Ecto neural progenitor cell (in vitro differentiated cells): ENCODE measurements at places on chromosomes 11 and 22.

GRCh38 chr22:44247923-44248892, 64.5 kb downstream of the SHISAL1 start:
- DNase-seq: no peak

DNA sequence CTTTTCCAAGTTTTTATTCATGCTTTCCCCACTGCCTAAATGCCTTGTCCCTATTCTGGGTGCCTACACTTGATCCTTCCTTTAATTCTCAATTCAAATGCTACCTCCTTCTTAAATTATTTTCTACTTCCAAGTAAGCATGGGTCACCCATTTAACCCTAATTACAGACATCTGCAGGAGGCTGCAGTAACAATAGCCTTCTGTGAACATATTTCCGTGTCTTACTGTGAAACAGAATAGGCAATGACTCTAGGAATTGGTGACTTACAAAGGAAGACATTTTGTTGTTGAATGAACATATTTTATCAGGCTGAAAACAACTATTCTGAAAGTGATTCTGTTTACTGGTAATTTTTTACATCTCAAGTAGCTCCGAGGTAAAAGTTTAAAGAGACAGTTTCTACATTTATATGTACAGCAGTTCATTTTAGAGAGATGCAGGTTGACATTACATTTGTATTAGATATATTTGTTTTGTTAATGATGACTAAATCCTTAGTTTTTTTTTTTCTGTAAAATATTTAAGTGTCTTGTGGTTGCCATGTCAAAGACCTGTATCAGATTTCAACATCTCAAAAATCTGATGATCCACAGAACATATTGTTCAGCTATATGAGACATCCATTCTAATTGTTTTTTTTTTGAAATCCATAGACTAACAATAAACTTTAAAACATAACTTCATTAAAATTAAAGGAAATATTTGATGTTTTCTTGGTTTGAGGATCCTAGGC, 316.8 kb downstream of the CASP12 start:
- DNase-seq: no peak

DNA sequence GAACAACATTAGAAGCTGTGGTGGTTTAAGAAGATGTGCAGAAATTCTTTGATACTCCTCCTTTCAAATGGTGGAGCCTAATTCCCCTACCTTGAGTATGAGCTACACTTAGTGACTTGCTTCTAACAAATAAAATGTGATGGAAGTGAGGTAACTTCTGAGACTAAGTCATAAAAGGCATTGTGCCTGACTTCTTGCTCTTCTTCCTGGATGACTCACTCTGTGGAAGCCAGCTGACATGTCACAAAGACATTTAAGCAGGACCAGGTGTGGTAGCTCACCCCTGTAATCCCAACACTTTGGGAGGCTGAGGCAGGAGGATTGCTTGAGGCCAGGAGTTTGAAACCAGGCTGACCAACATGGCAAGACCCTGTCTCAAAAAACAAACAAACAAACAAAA, 3.9 kb upstream of the PLA2G3 start:
- DNase-seq: no peak

DNA sequence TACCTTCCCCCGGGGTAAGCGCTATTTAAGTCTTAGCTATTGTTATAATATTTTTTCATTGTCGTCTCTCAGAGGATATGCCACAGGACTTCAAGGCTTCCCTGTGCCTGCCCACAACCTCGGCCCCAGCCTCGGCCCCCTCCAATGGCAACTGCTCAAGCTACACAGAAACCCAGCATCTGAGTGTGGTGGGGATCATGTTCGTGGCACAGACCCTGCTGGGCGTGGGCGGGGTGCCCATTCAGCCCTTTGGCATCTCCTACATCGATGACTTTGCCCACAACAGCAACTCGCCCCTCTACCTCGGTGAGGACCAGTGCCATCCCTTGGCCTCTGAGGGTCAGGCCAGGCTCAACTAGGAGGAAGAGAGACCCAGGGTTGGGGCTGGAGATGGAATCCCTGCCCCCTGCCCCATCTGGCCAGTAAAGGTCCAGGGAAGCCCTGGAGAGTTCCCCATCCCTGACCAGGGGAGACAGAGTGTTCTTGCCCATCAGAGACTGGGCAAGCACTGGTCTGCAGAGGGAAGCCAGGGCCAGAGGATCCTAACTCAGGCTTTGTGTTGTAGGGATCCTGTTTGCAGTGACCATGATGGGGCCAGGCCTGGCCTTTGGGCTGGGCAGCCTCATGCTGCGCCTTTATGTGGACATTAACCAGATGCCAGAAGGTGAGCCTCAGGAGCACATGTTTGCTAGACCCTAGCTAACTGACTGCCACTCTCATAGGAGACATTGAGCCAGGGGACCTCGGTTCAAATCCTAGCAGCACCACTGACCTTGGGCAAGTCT, 18.4 kb downstream of the SLCO2B1 start:
- no peak for DNase-seq

GRCh38 chr11:86500500-86501140, 125.9 kb downstream of the CCDC81 start:
- no peak for DNase-seq

DNA sequence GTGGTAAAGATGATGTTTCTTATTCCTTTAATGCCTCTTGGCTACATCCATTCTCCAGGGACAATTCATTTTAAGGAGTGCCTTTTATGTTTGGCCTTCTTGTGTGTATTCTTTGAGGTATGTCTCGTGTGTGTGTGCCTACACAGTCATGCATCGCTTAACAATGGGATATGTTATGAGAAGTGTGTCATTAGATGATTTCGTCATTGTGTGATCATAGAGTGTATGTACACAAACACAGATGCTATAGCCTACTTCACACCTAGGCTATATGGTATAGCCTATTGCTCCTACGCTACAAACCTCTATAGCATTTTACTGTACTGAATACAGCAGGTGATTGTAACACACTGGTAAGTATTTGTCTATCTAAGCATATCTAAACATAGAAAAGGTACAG, 23.0 kb downstream of the ZNF202 start:
- DNase-seq: no peak

DNA sequence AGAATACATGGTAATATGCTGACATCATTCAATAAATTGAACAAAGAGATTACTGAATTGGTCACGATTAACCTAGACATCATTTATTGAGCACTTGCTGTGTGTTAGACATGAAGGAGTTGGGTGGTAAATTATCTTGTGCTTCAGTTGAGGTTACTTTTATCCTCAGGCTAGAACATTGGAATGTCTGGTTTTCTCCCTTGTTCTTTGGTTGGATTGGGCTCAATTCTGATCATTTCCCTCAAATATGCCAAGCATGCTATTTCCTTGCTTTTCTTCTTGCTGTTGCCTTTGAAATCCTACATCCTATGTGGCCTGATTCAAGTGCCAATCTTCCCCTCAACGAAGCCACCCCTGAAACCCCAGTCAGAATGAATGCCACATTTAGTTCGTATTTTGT, 65.8 kb downstream of the DEUP1 start:
- DNase-seq: no peak

DNA sequence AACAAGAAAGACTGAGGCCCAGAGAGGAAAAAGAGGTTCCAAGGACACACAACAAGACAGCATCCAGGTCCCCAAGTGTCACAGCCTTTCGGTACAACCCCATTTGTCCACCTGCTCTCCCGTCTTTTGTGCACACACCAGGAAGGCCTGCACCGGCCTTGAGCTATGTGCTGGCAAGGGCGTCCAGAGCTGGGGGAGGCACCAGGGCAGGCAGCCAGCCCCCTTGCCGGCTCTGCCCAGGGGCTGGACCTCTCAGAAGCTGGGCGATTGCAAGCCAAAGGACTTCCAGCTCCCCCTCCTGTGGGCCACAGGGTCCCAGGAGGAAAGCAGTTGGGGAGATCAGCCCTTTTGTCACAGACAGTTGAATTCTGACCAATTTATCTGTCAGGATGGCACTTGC, 210.5 kb downstream of the MN1 start:
- DNase-seq: no peak

DNA sequence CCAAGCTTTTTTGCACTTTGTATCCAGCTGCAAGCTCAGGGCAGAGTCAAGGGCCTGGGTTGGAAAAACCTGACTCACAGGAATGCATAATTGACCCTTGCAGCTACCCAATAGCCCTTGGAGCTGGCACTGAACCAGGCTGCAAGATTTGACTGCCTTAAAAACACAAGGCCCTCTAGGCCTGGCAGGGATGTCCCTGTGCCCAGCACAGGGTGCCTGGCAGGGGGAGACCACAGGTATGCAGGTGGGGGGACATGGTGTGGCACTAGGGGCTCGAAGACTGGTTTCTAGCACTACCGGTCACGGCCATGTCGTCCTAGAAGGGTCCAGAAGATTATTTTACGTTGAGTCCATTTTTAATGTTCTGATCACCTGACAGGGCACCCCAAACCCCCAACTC, 30.2 kb downstream of the SBF1 start:
- no peak for DNase-seq

DNA sequence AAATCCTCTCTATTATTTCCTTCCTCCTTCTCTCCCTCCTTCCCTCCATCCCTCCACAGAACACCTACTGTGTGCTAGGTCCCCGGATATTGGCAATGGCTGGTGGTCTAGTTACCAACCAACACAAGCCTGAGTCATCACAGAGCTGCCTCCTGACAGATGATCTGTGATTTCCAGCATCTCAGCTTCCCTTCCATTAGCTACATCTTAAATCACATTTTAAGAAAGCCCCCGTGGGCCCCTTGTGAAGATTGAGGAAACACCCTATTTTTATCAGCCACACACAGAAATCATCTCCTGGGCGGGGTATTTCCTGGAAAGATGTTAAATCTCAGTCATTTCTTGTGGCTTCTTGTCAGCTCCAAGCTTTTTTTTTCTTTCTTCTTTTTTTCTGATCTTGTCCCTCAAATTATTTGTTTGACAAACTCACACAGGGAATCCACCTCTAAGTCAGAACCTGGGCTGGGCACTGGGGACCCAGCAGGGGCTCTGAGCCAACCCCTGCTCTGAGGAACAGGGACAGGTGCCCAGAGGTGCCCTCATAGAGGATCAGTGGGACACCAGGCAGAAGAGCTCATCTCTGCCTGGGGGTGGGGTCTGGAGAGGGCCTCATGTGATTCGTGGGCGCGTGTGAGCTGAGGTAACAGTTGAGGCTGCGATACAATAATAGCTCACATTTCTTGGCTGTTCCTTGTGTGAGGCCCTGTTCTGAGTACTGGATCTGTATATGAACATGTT, 42.4 kb downstream of the CACNA1I start:
- no peak for DNase-seq

DNA sequence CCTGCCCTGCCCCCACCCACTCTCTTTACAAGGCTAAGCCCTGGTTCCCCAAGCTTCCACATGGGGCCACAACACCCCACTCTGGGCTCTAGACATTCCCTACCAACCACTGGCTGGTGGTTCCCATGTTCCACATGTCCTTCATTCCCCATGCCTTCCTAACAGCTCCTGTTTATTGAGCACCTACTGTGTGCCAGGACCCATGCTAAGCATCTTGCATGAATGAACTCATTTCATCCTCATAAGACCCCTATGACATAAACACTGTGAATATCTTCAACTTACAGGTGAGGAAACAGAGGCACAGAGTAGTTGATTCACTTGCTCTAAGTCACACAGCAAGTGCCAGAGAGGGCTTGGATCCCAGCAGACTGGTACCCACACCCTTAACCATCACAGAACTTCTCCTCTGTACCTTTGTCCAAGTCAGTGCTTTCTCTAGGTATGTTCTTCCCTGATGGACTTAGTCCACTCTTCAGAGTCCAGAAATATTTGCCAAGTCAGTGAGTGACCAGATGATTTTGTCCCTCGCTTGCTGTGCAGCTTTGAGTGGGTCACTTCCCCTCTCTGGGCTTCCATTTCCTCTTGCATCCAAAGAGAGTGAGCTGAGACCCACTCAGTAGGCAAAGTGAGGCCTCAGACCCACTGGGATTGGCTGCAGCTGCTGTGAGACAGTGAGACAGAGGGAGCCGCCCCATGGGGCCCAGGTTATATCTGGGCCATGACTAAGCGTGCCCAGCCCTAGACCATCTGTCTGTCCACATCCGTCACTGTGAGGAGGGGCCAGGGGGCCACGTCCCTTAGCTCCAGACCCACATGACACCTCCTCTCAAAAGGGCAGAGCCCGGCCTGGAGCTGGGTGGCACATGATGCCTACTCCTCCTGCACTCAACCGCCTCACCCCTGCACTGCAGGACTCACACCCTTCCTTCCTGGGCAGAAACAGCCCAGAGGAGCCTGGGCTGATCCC, 132.4 kb downstream of the MN1 start:
- DNase-seq: no peak

GRCh38 chr11:10844356-10844755, 13.5 kb downstream of the ZBED5 start:
- no peak for DNase-seq

DNA sequence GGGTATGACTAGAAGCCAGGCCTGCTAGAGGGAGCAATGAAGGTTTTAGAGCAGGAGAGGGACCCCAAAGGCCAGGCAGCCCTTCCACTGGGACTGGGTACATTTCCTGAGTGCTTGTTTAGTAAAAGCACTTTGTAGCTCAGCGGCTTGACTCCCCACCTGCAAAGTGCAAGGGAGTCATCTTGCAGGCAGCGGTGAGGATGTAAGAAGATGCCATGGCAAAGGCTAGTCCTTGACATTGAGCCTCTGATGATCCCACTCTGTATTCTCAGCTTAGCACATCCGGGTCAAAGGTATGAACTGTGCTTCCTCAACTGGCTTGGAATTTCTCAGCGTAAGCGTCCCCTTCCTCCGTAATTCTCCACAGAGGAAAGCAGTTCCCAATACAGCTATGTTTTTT, 3.1 kb upstream of the UBE2L3 start:
- no peak for DNase-seq

GRCh38 chr11:102420547-102420946, 32.0 kb downstream of the TMEM123 start:
- DNase-seq: no peak

DNA sequence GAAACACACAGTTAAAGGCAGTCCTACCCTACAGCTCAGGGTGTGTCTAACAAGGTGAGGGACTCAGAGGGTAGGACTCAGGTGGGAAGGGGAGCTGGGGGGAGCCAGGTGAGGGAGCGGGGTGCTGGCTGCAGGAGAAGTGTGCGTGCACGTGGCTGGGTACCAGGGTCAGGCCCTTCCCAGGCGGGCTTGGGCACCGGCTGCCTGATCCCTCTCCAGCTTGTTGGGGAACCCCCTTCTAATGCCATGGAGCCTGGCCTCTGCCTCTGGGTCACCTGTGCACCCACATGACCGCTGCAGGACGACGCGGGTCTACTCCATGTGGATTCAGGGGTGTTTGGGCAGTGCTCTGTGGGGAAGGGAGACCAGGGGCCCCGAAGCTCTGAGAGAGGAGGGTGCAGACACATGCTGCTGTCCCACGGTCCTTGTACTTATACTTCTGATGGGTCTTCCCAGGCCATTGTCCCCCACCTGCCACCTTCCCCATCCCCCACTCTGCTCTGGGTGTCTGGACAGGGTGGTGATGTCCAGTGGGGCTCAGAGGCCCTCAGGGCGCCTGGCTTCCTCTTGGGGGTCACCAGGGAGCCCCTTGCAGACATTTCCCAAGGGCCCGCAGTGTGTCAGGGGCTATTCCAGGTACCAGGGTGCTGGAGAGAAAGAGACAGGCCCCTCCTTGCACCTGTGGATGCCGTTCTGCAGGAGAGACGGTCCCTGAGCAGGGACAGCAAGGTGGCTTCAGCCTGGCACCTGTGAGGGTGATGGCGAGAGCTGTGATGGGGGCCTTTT, 10.4 kb upstream of the MRGPRD start:
- no peak for DNase-seq

GRCh38 chr11:83115026-83115425, 41.9 kb upstream of the PCF11 start:
- DNase-seq: no peak
